ENCODE measurements at places on chromosomes 1 and 21.

- DNase-seq: no peak
Measured at GRCh38 chr1:195763146-195763906, 844.9 kb downstream of the KCNT2 start.

GRCh38 chr1:206982216-206982615 lies 12.0 kb upstream of the FCAMR start:
- DNase-seq: peak; percentile 60

DNA sequence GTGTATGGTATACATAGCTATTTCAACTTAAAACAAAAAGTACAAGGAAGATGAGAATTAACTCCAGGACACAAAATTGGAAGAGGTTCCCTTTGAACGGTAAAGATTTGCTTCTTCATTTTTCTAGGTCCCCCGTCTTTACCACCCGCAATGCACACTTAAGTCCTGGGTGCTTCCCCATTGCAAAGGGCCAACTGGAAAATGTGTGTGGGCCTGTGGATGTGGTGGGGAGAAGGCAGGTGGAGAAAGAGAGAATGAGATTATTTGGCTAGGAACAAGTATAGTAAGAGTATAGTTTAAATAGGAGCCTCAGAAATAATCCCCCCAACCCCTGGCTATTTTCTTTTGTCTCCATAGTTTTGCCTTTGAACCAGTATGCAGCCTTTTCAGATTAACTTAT lies 115.4 kb downstream of the HLX start:
- DNase-seq: no peak

GRCh38 chr1:220776720-220777326 lies 9.9 kb upstream of the MTARC1 start:
- DNase-seq: peak; percentile 52

- no peak for DNase-seq
Measured at GRCh38 chr1:935751-936231, 12.1 kb downstream of the SAMD11 start.

- DNase-seq: no peak
Measured at GRCh38 chr1:59307591-59307990, 10.7 kb downstream of the FGGY start.

- no peak for DNase-seq
Measured at GRCh38 chr1:59432531-59433439, 135.9 kb downstream of the FGGY start.
